ENCODE measurements at places on chromosomes 2 and 18. TPM values are rescaled to one million over a fixed set of nuclear protein-coding genes. Genes with fewer than 3 reads are reported as not detected.

GRCh38 chr18:10052871-10053270 is 139.1 kb downstream of the VAPA start:
- H3K4me1 ChIP-seq: peaks cover 21% of the 10 kb centered on the region
- no peak overlapping the region for H3K27ac ChIP-seq
- DNase-seq: no peak

- DNase-seq: no peak
- H3K36me3 ChIP-seq: no peaks in the 10 kb centered on the region
- no peak overlapping the region for H3K27ac ChIP-seq
- peaks cover 8% of the 10 kb centered on the region for H3K4me1 ChIP-seq
These were observed 87.9 kb downstream of the WDPCP start for GRCh38 chr2:63500398-63500797.

DNA sequence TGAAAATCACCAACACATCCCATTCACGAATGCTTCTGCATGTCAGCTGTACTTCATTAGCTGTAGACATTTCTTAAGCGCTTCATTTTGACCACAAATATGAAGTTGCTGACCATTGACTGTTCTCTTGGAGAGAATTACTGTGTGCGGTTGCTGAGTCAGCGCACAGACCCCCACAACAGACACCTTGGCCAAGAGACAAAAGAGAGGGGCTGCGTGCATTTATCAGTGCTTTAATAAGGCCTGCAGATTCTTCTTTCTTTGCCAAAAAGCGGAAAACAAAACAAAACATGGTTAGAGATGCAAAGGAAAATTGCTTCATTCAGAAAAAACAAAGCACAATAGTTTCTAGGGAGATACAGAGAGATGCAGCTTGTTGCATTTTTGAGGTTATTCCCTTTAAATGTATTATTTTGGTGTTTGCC is 174.7 kb downstream of the ACKR3 start:
- peaks cover 90% of the 10 kb centered on the region for H3K4me1 ChIP-seq
- H3K4me3 ChIP-seq: no peak overlapping the region
- H3K36me3 ChIP-seq: no peaks in the 10 kb centered on the region
- H3K27me3 ChIP-seq: no peaks in the 10 kb centered on the region

DNA sequence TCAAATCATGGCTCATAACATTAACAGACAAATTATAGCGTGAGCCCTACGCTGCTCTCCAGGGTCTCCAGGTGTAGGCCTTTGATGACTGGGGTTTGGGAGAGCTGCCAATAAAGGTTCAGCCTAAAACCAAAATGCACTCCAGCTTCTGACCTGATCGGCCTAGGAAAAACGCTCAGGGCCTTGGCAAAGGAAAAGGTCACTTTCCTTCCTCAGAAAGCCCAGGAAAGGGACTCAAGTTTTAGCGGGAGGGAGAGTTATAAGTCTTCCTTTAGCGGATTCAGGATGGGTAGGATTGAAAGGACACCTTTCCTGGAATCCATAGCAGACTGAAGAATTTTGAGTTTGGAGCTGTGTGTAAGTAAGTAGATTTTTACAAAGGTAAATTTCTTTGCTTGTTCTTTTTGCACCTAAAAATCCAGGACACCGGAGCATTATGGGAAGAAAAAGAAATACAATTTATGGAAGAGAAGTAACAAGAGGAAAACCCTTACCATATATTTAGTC is 8.8 kb downstream of the EVX2 start:
- no peak overlapping the region for H3K4me3 ChIP-seq
- no peak for DNase-seq
- no peak overlapping the region for H3K27ac ChIP-seq
- H3K36me3 ChIP-seq: no peaks in the 10 kb centered on the region
- H3K4me1 ChIP-seq: peaks cover 8% of the 10 kb centered on the region

GRCh38 chr2:173221937-173222594 is 132.6 kb upstream of the CDCA7 start:
- no peak for DNase-seq
- H3K27me3 ChIP-seq: no peaks in the 10 kb centered on the region
- H3K4me3 ChIP-seq: no peak overlapping the region
- no peak overlapping the region for H3K27ac ChIP-seq
- peaks cover 17% of the 10 kb centered on the region for H3K4me1 ChIP-seq

Gene IL36RN
- total RNA-seq: not detected

Gene WNT10A
- total RNA-seq: not detected

Data from osteocyte (in vitro differentiated cells).